ENCODE measurements at places on chromosomes 13 and 19.

DNA sequence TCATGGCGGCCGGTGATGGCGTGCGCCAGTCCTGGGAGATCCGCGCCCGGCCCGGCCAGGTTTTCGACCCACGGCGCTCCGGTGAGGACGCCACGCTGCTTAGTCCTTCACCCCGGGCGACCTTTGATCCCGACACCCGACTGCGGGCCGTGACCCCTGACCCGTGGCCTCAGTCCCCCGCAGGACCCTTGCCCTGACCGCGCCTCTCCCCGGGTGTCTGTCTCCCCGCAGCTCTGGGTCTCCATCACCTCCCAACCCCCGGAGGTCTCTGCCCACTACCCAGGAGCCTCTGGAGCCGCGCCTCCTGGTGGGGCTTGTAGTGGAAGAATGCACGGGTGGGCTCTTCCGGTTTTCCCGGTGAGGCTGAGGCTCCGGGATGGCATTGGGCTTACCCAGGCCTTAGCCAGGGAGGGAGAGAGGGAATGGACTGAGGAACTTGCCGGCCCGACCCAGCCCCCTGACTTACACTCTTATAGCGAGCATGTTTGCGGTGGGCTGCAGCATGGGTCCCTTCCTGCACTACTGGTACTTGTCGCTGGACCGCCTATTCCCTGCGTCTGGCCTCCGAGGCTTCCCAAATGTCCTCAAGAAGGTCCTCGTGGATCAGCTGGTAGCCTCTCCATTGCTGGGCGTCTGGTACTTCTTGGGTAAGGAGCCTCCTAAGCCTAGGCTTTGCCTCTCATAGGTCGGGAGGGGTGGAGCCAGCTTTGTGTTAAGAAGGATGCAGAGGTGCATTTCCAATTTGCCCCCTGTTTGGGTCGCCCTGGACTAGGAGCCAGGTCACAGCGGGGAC, 566 bp downstream of the MPV17L2 start:
- no peak for DNase-seq

DNA sequence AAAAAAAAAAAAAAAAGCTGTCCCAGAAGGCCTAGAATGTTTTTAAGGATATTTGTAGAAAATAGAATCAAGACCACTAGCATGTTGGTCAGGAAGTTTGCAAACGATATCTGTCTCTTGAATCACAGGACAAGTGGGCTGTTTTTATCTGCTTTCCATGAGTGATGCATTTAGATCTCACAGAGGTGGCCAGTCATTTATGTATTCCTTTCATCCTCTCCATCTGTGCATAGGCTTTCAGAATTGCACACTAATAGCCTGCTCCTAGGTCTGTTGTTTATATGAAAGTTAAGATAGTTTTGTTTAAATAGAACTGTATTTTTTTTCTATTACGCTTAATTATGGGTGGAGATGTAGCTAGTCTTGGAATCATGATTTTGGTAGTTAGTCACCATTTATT, 289.5 kb downstream of the SHISA2 start:
- DNase-seq: no peak

DNA sequence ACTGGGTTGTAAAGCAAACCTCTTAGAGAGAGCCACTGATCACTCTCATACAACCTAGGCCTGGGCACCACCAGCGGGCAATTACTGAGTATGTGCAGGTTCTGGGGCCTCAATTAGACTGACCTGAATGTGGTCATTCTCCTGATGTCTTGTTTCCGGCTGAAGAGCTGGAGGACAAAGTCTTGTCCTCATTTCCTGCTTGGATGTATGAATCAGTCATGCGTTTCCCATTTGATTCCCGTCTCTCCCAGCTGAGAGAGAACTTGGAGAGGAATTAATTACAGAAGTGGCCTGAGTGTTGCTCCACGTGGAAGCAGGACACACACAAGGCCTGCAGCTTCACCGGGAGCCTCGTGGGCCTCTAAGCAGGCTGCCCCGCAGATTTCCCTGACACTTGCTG, 799.3 kb upstream of the ARGLU1 start:
- no peak for DNase-seq

DNA sequence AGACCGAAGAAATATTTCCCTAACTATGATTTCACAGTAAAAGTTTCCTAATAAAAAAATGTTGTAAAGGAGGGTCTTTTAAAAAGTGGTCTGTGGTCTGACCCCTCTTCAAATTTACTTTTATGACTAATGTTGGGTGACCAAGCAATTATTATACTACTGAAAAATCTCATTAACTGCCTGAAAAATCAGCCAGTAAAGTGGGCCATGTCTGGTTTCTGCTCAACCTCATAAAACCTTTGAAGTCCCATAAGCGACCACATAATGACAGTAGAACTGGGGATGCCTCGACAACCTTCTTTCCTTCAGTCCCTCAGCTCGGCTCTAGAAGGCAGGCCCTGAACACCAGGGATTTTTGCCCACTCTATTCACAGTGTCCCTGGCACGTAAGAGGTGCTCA, 434.3 kb downstream of the EFNB2 start:
- no peak for DNase-seq

- DNase-seq: no peak
Observed at GRCh38 chr13:34371645-34372395, 553.9 kb downstream of the RFC3 start.

- no peak for DNase-seq
Observed at GRCh38 chr13:62038214-62038613, 622.6 kb upstream of the PCDH20 start.

DNA sequence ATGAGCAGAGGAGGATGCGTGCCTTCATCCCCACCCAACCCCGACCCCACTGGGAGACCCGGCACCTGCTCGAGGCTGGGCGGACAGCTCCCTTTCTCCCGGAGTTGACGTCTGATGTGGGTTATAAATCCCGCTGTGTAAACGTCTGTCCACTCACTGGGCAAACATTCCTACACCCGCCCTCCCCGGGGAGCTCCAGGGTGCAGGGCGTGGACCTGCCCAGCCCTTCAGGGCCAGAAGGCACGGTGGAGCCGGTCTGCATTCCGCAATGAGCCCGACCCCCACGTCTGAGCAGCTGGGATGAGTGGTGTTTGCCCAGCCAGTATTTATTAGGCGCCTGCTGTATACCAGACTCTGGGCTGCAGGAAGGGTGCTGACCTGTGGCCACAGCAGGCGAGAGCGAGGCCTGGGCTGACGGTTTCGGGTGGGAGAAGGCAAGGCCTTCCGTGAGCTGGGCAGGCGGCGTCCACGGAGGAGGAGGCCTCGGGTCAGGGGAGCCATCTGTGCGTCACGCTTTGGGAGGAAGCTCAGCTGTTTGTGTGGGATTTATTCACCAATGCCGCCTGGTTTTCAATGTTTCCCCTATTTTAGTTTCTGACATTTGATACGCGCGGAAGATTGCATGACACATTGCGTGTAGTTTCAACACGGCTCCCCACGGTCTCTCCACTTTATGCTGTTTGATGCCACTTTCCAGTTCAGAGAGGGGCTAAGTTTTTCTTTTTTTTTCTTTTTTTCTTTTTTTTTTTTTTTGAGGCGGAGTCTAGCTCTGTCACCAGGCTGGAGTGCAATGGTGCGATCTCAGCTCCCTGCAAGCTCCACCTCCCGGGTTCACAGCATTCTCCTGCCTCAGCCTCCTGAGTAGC, 2.0 kb downstream of the MISP start:
- peak; percentile 82 for DNase-seq

DNA sequence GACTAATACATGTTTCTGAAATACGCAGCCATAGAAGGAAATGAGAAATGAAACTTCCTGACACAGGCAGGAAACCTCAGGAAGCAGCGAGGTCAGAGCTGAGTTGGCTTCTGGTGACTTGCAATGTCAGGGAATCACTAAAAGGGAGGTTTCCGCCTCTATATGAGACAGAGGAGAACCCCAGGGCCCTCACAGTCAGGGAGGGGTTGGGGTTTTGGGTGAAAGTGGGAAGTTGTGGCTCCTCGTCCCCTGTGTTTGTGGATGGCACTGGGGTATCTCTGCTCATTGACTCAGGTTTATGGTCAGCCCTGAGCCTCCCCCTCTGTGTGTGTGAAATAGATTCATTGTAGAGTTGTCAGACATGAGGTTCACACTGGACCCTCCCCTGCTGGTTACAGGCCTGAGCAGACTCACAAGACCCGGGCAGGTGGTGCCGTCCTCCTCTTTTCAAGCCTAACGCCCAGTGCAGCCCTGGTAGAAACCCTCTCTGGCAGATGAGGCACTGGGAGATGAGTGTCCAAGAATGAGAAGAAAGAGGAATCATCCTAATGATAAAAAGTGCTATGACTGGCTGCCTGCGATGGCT, 5.5 kb upstream of the LILRA6 start:
- peak; percentile 14 for DNase-seq

GRCh38 chr19:41621654-41622053, 5.2 kb downstream of the CEACAM4 start:
- no peak for DNase-seq

- DNase-seq: no peak
Observed at GRCh38 chr19:46924874-46925547, 64.2 kb downstream of the ARHGAP35 start.

- DNase-seq: no peak
Observed at GRCh38 chr13:70390968-70391367, 282.7 kb upstream of the KLHL1 start.

All from kidney (tissue), 22 donors.